ENCODE measurements at places on chromosomes 1 and 21.
A peak's percentile ranks its signal among the peaks of the same experiment; 100 is the strongest.

- no peak for DNase-seq
Measured at GRCh38 chr1:63774617-63775417, 1.0 kb downstream of the ROR1 start.

- DNase-seq = no peak
Measured at GRCh38 chr1:156601892-156602291, 613 bp upstream of the GPATCH4 start.

GRCh38 chr1:68974447-68974846 is 477.6 kb upstream of the DEPDC1 start:
- no peak for DNase-seq

DNA sequence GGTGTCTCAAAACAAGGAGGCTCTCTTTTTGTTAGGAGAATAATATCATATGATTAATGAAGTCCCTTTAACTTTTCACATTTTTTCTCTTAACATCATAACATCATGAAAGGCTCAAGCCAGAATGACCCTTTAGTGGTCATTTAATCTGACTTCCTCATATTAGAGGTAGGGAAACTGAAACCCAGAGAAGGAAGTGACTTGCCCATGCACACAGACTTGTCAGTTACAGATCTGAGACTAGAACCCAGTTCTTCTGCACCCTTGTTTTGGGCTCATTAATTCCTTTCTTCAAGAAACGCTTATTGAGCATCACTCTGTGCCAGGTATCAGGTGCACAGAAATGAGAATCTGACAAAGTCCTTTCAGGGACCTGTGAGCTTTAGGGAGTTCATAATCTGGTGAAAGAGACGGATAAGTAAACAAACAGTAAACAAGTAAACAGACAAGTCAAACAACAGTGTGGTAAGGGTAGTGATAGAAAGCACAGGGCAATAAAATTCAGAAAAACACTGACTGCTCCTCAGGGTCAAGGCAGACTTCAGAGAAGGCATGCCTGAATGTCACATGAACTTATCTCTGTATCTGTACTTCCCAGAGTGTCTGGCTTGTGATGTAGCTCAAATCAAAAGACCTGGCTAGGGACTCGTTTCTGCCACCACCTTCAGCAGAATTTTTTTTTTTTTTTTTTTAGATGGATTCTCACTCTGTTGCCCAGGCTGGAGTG is 38.3 kb upstream of the OSBPL9 start:
- DNase-seq = no peak

DNA sequence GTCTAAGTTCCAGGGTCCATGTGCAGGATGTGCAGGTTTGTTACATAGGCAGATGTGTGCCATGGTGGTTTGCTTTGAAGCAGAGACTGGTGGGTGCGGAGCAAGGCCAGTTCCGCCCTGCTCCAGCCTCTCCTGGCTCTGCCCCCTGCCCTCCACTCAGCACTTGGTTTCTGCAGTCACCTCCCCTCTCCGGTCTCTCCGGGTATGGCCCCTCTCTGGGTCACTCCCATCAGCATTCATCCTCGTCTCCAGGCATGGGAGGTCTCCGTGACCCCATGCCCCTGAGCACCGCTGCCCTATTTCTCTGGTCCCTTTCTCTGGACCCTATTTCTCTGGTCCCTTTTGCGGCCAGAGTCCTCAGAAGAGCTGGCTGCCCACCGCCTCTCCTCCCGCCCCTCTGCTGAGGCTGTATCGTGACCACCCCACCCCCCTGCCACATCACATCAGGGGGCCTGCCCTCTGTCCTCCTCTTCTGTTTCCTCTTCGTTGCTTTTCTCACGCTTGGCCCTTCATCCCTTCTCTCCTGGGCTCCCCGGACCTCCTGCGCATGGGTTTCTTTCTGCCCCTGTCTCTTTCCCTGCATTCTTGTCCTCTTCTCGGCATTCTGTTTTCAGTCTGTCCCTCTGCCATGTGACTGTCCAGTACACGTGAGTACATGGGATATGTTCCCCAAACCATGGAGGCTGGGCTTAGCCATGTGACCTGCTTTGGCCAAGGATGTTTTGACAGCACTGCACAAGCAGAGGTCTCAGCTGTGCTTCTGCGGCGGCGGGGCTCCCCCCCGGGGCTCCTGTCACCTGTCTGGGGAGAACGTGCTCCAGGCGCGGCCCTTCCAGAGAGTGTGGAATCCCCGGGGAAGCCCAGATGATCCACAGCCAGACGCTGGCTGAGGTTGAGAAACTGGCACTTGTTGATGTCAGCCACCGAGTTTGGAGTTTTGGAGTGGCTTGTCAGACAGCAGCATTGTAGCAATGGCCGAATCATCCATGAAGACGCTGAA is 54.4 kb upstream of the C1orf174 start:
- no peak for DNase-seq

- DNase-seq = no peak
Measured at GRCh38 chr1:71232166-71232763, 151.4 kb upstream of the ZRANB2 start.

GRCh38 chr1:183023146-183023600 is at the start of gene LAMC1:
LAMC1 (plus strand) TSS chr1:183023420; CDS start chr1:183023717, 297 bp downstream.
- no peak for DNase-seq

DNA sequence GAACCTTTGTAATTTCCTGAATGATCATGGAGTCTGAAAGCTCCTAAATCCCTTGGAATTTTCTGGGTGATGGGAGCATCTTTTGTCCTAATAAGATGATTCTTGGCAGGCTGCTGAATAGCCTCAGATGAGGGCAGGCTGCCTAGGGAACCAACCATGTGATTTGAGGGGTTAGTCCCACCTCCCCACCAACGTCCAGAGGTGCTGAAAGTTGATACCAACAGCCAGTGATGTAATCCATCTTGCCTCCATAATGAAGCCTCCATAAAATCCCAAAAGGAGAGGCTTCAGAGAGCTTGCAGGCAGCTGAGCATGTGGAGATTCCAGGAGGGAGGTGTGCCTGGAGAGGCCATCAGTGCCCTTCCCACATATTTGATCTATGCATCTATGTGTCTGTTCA is 43.7 kb downstream of the GTF2B start:
- DNase-seq = no peak

DNA sequence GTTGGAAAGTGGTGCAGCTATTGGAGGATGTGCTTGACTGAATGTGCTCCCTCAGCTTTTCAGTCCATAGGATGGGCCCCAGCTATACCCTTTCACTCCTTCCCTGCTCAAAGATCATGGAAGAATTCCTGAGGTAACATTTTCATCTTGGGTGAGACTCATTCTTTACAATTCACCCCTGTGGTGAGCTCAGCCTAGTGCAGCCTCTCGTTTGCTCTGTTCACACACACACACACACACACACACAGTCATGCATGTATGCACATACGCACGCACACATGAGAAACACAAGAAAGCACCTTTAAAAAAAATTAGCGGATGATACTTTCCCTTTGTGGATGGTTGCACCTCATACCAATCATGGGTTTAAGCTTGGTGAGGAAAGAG is 25.8 kb downstream of the CCN1 start:
- DNase-seq = no peak

DNA sequence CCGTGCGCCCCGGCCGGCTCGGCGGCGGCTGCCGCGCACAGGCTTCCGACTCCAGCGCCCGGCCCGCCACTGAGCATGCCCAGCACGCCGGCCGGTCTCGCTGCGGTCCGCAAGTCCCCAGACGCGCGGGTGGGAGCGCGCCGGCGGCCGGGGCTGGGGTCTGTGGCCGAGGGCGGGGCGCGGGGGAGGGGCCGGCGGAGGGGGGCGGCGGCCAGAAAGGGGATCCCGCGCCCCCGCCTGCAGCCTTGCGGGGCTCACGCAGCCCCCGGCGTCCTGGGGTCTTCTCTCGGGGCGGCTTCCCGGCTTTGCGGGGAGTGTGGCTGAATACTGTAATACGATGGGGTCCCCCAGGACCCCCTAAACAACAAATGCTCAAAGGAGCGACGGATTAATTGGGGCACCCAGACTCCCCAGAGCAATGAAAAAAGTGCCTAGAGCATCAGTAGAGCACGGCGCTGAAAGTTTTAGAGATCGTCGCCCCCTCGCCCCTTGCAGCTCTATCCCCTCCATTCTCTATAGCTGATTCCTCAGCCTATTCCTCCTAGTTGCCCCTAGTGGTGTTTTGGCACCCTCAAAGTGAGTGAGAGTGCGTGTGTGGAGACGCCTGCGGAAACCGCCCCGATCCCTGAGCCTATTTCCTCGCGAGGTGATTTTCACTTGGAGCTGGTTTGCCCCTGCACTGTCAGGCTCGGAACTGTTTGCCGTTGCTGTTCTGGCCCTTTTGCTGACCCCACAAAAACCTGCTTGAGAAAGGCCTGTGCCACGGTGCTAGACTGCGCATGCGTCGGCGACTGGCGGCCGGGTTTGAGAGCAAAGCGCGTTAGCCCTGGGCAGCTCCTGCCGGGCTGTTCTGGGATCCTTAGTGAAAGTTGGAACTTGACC is at the start of gene VAV3:
TSS of gene VAV3 (minus strand) at position 71 of the 882 bp plus-strand sequence. CDS start 311 bp downstream, outside the sequence.
- peak; percentile 78 for DNase-seq

DNA sequence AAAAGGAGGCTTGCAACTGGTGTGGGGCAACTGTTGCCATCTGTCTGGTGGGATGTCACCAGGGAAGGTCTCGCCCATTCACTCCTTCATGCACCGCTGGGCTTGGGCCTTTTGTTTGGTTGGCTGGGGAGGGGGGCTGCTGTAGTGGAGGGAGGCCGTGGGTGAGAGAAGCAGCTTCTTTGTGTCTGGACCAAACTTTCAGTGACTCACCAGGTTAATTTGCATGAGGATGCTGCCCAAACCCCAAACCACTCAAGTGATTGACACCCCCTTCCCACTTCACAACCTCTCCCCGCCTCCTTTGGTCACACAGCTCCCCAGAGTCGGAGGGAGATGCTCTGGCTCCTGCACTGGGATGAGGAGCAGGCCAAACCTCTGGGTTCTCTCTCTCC is 19.7 kb downstream of the BTG2 start:
- peak; percentile 82 for DNase-seq

- DNase-seq = no peak
Measured at GRCh38 chr1:89622895-89623294, 10.0 kb upstream of the LRRC8C start.

DNA sequence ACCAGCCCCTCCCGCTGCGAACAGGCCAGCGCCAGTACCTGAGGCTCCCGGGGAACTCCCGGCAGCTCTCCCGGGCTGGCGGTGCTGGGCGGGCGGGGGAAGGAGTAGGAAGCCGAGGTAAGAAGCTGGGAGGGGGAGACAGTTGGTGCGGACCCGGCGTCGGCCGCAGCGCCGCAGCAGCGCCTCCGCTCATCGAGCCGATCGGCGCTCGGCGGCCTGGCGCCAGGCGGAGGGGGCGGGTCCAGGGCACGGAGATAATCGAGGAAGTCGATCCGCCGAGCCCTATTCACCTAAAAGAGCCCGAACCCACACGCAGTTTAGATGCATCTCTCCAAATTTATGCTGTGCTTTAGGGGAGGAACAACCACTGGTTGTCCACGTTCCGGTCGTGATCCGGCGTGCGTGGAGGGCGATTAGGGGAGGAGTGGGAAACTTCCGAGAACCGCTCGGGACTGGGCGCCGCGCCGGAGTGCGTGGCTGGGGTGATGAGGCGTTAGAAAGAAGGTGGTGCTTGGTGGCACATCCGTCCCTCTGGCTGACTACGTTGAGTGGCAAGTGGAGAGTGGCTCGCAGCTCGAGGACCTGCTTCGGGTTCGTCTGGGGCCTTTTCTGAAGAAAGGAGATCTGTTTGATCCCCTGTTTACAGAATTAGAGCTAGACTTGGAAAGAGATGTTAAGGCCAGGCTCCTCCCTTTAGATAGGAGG is at the start of gene VAMP4:
TSS of gene VAMP4 (minus strand) at position 194 of the 705 bp plus-strand sequence. CDS start 3,651 bp downstream, outside the sequence.
- peak; percentile 95 for DNase-seq

DNA sequence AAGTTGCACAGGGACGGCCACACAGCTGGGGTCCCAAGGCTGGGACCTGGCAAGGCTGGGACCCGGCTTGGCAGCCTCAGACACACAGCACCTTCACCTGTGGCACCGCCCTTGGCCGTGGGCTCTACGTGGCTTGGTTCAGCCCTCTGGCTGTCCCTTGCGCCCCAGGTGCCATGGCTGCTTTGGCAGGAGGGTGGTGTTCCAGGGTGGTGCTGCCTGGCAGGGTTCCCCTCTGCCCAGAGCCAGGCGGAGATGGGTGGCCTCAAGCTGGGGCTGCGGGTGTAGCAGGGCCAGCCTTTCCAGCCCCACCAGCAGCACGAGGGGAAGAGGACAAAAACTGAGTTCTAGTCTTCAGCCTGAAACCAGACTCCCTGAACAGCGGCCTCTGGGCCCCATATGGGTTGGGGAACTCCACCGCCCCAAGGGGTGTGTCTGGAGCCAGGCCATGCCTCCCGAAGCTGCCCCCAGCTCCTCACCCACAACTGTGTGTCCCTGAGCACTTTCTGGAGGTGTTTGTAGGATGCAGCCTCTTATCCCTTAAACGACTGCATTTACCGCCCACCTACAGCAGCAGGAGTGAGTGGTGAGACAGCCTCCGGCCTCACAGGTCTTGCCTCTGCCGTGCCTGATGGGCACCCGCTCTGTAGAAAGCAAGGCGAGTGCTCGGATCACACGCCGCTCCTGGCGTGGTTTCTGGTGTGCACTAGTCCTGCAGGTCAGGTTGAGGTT is 92.3 kb downstream of the PDE9A start:
- DNase-seq = peak; percentile 53

DNA sequence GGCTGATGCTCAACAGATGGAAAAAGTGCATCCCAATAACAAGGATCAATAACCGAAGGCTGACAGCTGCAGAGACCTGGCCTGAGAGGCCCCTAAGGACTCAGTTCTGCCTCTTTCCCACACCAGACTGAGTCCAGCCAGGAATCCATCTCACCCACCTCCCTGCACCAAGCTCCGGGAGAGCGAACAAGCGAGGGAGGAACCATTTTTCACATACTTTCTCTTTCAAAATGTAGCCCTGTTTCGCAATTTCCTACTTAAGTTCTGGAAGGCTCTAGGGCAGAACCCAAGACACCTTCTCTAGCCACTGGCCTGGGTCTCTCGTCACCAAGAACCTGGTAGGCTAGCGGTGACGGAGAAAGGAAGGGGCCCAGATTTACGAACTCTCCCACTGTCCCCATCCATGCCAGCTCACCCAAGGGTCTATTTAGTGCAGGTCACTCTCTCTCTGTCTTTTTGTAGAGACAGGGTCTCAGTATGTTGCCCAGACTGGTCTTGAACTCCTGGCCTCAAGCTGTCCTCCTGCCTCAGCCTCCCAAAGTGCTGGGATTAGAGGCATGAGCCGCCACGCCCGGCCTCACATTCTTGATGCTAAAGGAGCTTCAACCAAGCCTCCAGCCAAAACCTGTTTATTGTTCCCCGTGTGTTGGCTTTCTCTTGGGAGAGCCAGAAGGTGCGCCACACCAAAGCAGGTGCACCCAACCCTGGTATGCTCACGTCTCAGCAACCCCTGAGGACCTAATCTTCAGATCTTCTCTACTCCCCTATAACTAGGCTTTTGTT is 10.9 kb upstream of the GNL2 start:
- DNase-seq = no peak

DNA sequence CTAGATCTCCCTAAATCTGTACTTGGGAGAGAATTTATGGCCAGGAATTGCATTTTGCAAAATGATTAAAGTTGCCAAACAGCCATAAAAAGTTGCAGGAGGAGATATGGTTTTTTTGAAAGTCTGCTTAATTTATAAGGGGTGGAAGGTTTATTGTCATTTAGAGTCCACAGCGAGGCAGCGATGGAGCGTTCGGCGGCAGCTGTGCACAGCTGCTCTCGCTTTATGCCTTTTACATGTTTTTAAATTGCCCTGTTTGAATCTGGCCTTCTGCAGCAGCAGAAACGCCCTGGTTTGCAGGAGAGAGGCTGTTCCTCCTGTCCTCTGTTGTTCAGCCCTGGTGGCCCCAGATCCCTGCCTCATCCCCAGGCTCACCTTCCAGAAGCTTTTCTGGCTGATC is 144.9 kb upstream of the POU3F1 start:
- DNase-seq = no peak

- DNase-seq = peak; percentile 65
Measured at GRCh38 chr1:173205146-173206051, 1.7 kb downstream of the TNFSF4 start.

Measured in activated effector memory CD4-positive, alpha-beta T cell treated with anti-CD3 and anti-CD28 coated beads, Interleukin-2, amount 50 U/mL, for 16 hours (primary cell).